ENCODE measurements at places on chromosomes 11 and 22.

GRCh38 chr11:76830639-76831327 lies 29.9 kb upstream of the ACER3 start:
- DNase-seq: no peak

- DNase-seq: no peak
Measured at GRCh38 chr22:32623943-32624342, 149.3 kb downstream of the FBXO7 start.

DNA sequence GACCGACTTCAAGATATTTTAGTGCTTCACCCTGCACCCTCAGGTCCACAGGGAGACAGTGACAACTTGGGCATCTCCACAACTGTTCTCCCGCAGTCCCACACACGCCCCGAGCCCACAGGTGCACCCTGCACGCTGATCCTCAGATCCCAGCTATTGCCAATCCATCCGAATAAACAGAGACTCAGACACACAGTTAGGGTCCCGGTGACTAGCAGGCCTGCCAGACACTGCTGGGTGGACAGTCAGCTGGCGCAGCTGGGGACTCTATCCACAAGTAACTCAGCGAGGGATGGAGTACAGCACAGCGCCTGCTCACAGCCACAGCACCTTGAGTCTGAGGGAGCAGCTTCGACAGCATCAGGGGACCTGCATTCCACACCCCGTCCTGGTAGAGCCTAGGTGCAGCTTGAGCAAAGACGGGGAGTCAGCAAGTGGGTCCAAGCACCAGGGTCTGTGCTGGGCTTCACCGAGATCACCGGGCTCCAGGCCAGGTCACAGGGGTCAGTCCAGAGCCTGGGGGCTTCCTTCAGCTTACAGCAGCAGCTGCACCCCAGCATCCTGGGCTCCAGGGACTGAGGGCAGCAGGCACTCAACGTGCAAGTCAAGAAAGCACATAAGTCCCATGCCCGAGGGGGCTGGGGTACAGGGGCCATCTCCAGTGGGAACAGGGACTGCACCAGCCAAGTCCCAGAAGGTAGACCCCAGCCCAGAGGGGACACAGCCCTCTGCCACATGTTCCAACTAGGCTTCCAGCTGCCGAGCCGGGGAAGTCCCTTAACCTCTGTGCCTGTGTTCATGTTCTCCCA lies 7.6 kb downstream of the RPL3 start:
- no peak for DNase-seq

DNA sequence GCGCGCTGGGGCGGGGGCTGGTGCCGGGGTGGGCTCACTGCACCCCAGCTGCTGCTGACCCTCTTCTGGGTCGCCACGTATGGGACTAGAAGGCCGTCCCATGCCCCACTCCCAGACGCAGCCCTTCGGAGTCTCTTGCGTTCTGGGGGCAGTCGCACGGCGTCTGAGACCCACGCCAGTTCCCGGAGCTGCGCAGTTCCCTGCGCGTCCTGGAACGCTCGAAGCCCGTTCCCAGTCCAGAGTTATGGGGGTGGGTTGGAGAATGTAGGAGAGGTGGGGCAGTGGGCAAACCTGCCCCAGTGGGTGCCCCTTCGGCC lies 375 bp downstream of the LAYN start:
- peak; percentile 26 for DNase-seq

GRCh38 chr11:121466063-121466794 lies 13.5 kb upstream of the SORL1-AS1 start:
- DNase-seq: peak; percentile 52

DNA sequence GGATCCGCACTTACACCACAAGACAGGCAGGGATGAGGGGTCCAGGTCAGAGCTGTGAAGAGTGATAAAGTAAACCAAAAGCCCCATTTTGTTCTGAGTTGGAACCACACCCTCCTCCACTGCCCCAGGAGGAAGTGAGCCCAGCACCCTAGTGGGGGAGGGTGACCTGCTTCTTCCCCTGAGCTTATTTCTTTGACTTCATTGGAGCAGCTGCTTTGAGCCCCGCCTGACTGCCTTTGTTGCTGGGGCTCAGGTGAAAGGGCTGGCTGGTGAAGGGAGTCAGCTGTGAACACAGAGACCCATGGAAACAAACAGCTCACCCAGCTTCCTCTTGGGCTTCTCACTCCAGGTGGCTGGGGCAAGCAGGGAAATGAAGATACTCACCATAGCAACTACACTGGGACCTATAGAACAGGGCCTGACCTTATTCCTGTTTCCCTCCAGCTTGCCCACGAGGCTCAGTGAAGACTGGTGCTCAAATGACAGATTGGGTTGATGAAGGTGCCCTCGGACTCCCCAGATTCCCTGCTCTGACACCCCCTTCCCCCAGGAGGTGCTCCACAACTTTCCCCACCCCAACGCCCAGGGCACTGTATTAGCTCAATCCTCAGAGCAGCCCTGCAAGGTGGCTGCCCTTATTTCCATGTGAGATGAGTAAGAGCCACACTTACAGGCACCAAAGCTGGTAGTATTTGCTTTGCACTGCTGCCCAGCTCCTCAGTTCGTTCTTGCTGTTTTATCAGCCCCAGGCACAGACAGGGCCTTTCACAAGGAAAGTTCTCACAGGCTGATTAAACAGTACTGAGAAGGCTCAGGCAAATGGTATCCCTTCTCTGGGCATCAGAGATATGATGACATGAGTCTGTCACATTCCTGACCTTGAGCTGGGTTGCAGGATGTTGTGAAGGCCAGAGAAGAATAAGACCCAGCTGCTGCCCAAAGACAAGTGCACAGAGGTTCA lies 2.4 kb downstream of the UCP2 start:
- DNase-seq: peak; percentile 78

GRCh38 chr22:31945971-31946680 lies 1.8 kb downstream of the YWHAH start:
- DNase-seq: no peak

DNA sequence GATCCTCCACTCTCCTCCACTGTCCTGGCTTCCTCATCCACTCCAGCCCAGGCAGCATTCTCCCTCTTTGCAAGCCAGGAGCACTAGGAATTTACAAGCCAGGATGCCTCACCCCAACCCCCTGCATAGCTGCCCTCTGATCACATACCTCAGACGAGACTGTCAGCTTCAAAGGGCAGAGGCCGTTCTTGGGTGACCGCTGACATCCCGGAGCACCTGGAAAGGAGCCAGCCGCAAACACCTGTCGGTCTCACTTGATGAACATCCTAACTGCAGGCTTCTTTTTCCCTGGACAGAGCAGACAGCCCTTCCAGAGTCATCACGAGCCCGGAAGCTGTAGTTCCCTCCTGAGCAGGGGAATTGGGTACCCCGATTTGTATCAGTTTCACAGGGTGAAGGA lies 451.3 kb upstream of the B3GAT1 start:
- no peak for DNase-seq

DNA sequence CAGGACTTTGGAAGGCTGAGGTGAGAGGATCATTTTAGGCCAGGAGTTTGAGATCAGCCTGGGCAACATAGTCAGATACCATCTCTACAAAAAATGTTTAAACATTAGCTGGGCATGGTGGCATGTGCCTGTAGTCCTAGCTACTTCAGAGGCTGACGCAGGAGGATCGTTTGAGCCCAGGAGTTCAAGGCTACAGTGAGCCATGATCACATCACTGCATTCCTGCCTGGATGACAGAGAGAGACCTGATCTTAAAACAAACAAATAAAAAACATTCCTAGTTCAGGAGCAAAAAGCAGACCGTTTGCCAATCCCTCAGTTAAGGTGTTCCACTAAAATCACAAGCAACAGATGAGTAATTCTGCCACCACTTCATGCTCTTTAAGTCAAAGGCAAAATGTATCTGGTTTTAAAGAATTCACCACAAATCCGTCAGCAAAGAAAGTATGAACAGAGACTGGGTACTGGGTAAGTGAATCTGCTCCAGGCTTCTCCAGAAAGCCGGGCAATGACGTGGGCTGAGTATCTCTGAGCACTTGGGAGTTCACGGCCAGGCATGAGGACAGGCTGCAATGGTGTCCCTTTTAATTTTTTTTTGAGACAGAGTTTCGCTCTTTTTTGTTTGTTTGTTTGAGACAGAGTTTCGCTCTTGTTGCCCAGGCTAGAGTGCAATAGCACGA lies 19.5 kb downstream of the CLTCL1 start:
- no peak for DNase-seq

All from activated T-cell treated with anti-CD3 and anti-CD28 coated beads, Interleukin-2, amount 50 U/mL, for 1 hour (primary cell).